T-helper 17 cell (primary cell): ENCODE measurements at places on chromosomes 12 and 14. TPM values are rescaled to one million over a fixed set of nuclear protein-coding genes. Genes with fewer than 3 reads are reported as not detected.

KIF5A gene
- total RNA-seq, result 0.35 TPM

ACOT4 gene
- total RNA-seq, result 0.65 TPM

PLBD1 gene
- total RNA-seq, result 5.1 TPM

NEUROD4 gene
- total RNA-seq, result not detected

DNA sequence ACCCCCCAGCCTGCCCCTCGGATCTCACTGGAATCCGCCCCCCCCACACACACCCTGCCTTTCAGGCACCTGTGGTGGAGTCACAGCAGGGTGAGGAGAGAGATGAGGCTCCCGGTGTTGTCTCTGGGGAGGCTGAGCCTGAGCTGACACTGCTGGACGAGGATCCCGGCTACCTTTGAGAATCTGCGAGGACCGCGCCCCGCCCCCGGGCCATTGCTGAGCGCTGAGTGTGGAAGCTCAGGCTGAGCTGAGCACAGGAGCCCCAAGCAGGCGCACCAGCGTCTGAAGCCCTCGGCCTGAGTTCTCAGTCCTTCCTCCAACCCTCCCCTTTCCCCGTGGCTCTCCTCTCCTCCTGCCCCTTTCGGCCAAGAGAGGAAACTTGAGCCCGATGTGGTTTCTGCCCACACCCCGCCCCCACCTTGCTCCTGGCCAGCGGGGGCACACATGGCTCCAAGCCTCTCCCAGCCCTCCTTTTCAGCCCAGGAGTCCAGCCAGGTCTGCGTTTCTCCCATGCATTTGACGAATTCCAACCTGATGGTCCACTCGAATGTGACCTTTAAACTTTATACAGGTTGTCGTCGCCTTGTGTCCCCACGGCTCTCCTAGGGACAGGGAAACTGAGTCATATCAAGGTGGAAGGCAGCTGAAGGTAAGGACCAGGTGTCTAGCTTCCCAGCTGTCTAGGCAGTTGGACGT, at the start of gene NFE2:
NFE2 (minus strand) TSS at position 284 of the 696 bp plus-strand sequence. CDS start 5,767 bp downstream, outside the sequence.
- DNase-seq, result no peak

GRCh38 chr14:93748208-93749075, 39.8 kb downstream of the PRIMA1 start:
- DNase-seq, result no peak

DNA sequence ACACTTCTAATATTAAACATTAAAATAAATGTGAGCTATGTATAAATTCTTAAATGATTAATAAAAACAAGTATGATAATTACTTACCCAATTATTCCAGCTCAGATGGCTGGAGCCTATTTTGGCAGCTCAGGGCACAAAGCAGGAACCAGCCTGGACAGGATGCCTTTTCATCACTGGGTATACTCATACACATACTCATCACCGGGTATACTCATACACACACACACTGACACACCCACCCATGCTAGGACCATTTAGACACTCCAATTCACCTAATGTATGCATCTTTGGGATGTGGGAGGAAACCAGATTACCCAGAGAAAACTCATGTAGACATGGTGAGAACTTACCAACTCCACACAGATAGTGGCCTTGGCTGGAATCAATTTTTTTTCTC, 57.9 kb upstream of the CNOT2 start:
- DNase-seq, result no peak

GRCh38 chr12:6827437-6827911, 733 bp upstream of the P3H3 start:
- no peak for DNase-seq

- DNase-seq, result no peak
These were observed 10.3 kb downstream of the TEX22 start for GRCh38 chr14:105408592-105408991.
